ENCODE measurements at places on chromosomes 2 and 18.

GRCh38 chr2:213125646-213126347 lies 25.6 kb downstream of the IKZF2 start:
- no peak for DNase-seq

DNA sequence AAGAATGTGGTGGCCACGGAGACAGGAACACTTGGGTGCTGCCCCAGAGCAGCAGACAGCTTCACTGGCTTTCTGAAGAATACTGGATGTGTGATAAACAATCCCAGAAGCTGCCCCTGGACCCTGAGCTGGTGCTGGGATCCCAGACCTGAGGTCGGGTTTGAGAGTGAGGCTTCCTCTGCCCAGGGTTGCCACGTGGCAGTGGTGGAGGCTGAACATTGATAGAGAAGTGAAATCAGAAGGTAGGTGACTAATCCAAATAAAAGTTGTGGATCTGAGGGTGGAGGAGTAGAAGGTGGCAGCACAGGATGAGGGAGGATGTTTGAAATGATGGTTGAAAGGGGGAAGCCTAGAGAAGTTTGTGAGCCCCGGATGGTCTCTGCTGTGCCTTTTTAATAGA lies 64.0 kb downstream of the FMNL2 start:
- no peak for DNase-seq

DNA sequence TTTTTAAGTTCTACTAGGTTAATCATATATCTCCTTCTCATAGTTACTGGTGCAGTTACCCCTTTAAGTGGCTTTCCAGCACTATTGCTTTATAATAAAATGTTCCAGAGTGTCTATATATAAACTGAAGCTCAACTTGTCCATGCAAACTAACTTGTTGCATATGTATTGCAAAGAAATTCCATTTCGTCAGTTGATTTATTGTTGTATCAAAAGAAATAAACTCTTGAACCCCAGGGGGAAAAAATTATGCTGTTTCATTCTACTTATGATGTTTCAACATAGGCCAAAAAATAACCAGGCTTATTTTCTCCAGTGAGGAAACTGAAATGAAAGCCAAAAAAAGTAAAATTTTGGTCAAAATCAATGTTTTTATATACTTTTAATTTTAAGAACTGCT lies 491.9 kb downstream of the NR4A2 start:
- no peak for DNase-seq

DNA sequence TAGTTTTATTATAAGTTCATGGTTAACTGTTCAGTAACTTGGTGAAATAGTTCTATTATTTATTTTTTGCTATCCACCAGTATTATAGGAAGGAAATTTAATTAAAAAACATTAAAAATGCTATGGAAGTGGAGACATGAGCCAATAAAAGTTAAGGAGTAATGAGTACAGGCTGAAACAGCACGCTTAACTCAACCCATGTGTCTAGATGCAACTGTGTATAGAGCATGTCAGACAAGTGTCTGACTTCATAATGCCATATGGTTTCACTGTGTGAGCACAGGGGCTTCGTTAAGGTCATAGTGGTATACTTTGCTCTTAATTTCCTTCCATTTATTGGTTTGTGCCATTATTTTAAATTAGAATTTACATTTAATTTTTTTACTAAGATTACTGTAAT lies 566.8 kb upstream of the NRP2 start:
- no peak for DNase-seq

Data from DMS 273 treated with DMSO at 0.1 percent for 48 hours (cell line).